Common myeloid progenitor, CD34-positive (primary cell): ENCODE measurements at places on chromosomes 1 and 21.

DNA sequence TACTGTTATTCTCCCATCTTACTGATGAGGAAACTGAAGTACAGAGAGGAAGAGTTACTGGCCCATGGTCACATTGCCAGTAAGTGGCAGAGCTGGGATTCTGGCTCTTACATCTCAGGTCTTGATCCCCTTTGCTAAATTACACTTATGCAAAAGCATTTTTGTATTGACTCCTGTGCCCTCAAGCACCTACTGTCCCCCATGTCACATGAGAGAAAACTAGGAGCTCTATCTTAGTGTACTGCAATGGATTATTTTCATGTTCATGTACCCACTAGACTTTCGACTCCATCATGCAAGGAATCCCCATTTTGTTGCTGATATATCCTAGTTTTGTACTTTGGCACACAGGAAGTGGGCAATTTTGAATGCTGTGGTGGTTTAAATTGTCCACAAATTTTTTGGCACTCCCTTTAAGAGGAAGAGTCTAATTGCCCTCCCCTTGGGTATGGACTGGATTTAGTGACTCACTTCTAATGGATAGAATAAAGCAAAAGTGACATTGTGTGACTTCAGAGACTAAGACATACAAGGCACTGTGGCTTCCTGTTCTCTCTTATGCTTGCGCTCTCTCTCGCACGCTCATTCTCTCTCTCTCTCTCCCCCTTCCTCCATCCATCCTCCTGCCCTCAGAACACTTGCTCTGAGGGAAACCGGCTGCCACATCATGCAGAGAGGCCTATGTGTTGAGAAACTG, 43.5 kb upstream of the JAK1 start:
- peak; percentile 66 for DNase-seq

- DNase-seq, result no peak
Observed at GRCh38 chr1:195894411-195894810, 713.8 kb downstream of the KCNT2 start.

DNA sequence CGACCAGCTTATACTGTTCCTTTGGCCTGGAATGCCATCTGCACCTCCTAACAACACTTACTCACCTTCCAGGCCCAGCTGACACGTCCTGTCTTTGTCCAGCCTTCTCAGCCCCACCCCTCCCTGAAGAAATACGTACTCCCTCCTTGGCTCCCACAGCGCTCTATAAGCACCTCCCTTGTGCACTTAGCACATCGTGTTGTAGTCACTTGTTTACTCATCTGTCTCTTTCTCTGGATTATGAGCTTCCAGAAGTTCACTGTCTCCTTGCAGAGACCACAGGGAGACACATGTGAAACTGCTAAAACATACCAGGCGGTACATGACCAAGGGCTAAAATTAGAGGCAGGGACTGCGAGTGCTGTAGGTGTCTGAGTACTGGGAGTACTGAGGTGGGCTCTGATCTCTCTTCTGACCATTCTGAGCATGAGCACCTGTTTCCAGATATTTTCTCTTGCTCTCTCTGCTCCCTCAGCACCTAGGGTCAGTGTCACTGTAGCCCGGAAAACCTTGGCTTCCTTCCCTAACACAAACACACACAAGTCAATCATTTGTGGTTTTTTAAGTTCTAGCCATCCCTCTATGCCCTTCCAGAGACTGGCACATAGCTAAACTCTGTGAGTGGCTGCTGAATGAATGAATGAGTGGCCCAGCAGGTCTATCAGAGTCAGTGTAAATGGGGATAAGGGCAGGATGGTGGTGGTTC, 5.1 kb downstream of the DCST1 start:
- no peak for DNase-seq

DNA sequence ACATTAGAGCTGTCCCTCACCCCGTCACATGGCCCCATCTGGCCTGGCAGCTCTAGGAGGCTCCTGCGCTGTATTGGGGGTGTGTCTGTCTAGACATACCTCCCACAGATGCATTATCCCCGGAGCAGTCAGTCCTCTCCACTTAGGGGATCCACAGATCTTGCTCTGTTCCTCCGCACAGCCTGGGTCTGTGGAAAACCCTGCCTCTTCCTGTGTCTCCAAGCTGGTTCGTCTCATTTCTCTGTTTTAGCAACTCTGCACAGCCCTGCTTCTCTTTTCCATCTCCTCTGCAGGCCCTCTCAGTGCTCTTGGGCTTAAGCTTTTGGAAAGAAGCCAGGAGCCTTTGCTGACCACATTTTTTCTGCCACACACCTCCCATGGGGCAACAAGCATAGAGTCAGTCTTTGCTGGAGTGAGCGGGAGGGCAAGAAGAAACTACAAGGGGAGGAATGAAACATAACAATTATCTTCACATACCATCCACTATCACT, 241.5 kb downstream of the FOXD2 start:
- DNase-seq, result no peak

GRCh38 chr1:8844501-8845006, 27.1 kb upstream of the RERE start:
- DNase-seq, result no peak

DNA sequence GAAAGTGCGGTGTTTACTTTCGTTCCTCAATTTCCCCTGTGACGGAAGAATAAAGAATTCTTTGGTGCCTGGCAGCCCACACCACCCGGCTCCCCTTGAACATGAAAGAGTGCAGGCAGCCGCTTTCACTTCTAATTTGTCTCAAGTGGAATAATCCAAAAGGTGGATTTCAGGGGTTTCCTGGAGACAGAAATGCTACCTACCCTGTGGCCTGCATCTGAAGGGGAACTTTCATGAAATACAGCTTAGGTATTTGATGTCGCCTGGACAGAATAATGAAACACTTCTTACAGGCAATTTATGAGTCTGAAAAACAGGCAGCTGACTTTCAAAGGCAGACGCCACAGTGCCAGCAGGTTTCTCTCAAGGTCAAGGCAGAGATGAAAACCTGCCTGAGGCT, 169.5 kb upstream of the USP24 start:
- DNase-seq, result no peak

DNA sequence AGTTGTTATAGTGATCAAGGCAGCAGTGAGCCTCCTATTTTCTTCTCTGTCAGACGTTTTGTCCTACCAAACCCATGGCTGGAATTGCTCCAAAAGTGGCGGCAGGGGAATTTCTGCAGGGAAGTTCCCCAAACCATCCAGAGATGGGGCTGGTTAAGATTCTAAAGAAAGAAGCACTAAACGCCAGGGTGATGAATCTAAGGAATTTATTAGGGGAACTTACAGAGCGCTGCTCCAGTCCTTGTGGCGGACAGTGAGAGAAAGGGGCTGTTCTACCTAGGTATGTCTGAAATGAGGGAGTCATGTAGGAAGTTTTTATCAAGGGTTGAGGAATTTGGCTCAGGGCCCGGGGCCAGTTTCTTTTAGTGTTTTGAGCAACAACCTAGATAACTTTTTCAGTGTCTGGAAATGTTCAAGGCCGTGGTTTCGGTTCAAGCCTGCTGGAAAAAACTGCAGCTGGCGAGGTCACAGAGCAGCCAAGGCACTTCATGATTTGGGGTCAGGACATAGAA, 222.4 kb upstream of the B3GALT2 start:
- peak; percentile 67 for DNase-seq

DNA sequence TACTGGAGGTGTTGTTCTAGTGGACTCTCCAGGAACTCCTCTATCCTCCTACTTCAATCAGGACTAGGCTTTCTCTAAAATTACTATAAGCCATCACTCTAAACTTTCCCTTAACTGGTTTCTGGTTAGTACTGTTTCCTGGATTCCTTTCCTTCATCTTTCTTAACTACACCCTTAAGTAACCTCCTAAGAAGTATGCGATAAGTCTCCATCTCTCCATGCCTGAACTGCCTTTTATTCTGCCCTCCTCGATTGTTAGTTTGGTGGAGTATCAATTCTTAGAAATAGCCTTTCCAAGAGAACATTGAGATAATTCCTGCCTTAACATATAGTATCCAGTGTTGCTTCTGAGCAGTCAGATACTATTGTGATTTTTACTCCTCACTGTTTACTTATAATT, 162.9 kb upstream of the PDE4B start:
- DNase-seq, result no peak
